Fibroblast of skin of back (primary cell): ENCODE measurements at places on chromosomes 16 and 17.

- no peak for DNase-seq
Measured at GRCh38 chr16:129075-129474, 9.4 kb downstream of the NPRL3 start.

GRCh38 chr16:24098896-24099295 is 157.2 kb upstream of the CACNG3 start:
- no peak for DNase-seq

GRCh38 chr17:75621489-75621888 is 11.7 kb upstream of the SMIM5 start:
- DNase-seq = no peak

GRCh38 chr17:58658804-58659713 is 32.8 kb downstream of the TEX14 start:
- DNase-seq = peak; percentile 97

- DNase-seq = no peak
Measured at GRCh38 chr17:70855401-70856054, 686.2 kb downstream of the KCNJ2 start.

DNA sequence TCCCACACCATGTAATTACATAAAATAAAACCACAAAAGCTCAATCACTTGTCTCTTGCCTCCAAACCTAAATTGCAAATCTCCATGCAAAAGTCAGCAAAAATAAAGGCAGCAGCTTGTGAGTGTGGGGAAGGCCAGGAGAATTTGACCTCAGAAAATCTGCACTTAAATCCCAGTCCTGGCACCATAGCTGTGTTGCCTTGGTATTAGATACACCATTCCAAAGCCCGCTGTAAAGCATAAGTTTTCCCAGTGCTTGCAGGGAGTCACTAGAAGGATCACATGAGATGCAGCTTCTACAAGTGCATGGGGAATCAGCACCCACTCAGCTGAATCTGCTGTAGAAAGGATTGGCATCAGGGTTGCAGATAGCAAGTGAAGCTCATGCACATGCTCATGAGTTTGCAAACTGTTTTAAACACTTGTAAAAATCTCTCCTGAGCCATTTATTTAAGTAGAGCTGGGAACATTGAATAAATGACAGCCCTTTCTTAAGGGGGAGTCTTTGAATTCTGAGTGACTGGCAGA is 495.0 kb upstream of the HSBP1 start:
- no peak for DNase-seq

GRCh38 chr17:14553847-14554246 is 253.0 kb downstream of the HS3ST3B1 start:
- DNase-seq = no peak

DNA sequence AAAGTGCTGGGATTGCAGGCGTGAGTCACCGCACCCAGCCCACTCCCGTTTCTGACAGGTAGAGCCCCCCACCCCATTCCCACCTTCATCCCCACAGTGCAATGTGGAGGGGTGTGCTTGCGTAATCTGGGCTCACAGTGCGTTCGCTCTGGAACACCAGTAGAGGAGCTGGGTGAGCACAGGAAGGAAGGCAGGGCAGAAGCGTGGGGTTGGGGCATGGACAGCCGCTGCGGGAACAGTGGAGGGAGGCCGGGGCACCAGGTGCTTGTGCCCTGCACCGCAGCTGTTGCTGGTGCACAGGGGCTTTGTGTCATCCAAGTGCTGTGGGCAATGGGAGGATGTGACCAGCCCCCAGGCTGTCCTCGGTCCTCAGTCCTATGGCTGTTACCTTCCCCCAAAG is 24.7 kb downstream of the KDM8 start:
- no peak for DNase-seq

DNA sequence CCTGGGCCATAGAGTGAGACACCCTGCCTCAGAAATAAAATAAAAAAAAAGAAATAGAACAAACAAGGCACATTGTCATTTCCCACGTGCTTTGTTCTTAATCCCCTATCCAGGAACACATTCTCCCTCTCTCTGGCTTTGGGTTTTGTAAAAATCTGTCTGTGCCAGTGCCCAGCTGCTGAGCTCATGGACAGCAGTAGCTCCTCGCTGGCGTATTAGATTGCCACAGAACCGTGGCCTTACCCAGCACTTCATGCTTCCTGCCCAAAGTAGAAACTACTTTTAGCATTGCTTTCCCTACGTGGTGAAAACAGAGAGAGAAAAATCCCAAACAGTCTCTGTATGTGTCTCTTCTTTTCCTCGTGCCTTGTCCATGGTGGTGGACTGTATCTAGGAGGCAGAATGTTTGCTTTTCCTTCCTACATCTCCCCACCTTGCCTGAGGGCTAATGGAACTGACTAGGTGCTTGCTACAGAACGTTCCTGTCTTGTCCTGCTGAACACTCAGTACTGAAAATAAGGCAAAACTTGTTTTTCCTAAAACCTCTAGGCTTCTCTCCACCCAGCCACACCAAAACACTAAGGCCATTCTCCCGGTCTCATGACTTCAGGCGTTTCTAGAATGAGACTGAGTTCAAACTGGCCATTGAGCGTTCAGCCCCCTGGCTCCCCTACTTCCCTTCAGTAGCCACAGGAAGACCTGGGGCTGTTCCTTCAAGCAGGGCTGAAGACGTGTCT is 26.1 kb downstream of the MNT start:
- no peak for DNase-seq

DNA sequence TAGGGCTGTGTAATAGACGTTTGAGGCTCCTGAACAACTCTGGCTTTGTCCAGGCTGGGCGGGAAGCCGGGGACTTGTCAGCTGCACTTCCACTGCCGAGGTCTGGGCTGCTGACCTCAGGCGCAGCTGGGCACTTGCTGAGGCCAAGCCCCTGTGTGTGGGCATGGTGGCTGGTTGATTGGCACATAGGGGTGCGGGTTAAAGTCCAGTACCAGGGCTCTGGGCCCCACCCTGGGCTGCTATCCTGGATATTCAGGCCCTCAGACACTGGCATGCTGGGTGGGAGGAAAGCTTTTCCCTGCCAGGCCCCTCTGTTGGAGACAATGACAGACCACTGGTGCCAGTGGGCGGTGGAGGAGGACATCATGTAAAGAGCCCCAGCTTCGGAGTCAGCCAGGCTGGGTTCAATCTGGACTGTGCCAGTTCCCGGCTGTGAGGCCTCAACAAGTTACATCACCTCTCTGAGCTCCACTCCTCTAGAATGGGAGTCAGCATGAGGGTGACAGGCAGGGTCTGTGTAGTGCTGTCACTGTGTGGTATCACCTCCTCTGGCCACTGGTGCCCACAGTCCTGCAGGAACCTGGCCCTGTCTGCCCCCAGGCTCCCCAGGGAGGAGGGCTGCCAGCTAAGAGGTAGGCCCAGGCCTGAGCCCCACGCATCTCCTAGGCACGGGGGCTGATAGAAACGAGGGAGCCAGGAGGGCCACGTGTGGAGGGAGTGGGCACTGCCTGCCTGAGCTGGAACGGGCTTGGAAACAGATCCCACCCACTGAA is 42.5 kb downstream of the PSME3IP1 start:
- no peak for DNase-seq

- no peak for DNase-seq
Measured at GRCh38 chr17:65202844-65203571, 65.8 kb downstream of the RGS9 start.

DNA sequence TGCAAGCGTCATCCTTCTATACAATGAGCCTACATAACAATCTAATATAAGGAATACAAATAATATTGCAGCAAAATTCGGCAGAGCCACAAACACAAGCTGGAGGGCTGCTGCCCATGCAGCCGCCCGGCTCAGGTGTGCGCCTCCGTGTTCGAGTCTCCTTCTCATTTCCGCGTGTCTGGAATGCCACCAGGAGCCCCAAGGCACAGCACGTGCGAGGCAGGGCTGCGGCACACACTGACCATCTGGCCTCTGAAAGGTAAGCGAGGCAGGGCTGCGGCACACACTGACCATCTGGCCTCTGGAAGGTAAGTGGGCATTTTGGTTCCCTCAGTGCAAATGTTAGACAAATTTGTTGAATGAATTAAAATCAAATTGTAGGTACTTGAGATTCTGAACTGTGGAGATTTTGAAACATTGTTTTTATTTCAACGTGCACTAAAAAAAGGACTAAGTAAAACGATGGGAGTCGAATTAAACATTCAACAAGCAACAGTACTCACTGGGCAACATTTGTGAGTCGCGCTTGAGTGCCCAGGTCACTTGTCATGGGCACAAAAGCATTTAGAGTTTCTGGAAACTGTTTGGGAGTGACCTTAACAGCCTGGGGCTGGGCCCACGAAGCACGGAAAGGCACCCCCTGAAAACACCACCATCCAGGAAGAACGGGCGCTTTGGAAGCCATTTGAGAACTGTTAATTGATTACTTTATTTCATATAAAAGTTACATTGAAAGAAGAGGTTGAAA is 37.4 kb downstream of the ZDHHC7 start:
- no peak for DNase-seq

GRCh38 chr17:71276079-71276478 is 844.7 kb upstream of the SOX9 start:
- no peak for DNase-seq

- DNase-seq = peak; percentile 6
Measured at GRCh38 chr17:35087731-35088355, 24.3 kb upstream of the RFFL start.

DNA sequence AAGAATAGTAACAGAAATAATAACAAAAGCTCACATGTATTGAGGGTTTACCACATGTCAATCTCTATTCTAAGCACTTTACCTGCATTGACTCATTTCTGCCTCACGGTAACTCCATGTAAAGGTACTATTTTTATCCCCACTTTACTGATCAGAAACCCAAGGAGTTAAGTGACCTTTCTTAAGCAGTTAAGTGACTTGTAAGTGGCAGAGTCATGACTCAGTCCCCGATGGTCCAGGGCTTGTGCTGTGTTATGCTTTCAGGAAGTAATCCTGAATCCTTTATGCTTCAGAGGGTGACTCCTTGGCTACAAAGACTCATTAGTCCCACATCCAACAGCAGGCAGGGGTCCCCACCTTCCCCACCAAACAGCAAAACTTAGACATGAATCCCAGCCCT is 66.5 kb downstream of the MRM1 start:
- DNase-seq = no peak

- DNase-seq = peak; percentile 54
Measured at GRCh38 chr17:59521465-59522126, 43.8 kb upstream of the DHX40 start.
